Activated CD4-positive, alpha-beta T cell treated with anti-CD3 and anti-CD28 coated beads for 1 hour (primary cell): ENCODE measurements at places on chromosomes 5 and 9.

DNA sequence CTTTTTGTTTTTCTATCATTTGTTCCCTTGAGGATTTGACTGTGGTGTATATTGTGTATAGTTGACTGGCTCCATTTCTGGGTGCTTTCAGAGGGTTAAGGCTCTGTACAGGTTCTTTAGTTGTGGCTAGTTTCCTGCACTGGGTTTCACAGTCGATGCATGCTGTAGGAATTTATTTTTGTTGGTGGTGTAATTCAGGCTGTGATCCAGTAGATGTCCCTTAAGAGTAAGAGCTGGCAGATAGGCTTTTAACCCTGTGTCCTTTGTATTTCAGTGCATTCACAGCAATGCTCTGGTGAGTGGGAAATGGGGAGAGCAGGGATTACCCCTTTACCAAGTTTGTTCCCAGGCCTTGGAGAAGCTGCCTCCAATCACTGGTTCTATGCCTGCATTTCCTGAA is 112.9 kb downstream of the SPATA31D1 start:
- no peak for DNase-seq

DNA sequence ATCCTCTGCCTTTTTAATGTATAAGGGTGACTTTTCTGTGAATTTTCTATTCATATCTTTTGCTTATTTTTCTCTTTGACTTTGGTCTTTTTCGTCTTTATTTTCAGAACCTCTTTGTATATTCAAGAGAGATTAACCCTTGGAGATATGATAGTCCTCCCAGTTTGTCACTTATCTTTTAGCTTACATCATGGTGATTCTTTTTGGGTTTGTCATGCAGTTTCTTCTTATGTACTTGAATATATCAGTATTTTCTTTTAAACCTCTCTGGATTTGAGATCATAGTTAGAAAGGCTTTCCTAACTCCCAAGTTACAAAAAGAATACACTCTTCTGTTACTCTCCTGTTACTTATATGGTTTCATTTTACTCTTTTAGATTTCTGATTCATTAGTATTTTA is 27.5 kb upstream of the GPR21 start:
- DNase-seq: no peak

DNA sequence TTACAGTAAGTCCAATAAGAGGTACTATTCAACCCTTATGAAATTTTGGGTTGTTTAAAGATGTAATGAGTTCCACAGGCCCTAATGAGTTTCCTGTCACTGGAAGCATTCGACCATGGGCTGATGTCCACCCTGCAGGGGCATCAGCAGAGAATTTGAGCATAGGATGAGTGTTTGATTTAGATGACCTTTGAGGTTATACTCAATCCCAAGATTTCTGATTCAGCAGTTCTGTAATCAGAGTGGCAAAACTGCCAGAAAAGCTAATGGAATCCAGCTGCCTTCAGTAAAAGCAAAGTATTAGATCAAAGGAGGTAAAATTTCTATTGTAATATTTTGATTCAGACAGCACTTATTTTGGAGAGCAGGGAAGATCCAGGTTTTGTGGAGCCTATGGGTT is 68.3 kb downstream of the COX7C start:
- no peak for DNase-seq

DNA sequence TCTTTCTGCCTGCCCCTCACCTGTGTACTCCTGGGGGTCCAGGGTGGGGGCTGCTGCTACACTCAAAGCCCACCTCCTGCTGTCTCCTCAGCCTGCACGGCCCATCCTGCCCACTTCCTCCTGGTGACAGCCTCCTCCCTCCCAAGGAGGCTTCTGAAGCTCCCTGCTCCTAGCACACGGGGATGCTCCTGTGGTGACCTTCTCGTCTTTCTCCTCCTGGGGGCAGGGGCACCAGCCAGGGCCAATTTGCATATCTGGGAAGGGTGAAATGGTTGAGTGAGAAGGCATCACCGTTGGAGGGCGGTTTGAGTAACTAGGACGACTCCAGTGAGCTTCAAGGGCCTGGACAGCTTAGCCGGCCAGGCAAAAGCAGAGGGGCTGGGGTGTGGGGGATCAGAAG is 51.9 kb upstream of the COL5A1 start:
- no peak for DNase-seq

DNA sequence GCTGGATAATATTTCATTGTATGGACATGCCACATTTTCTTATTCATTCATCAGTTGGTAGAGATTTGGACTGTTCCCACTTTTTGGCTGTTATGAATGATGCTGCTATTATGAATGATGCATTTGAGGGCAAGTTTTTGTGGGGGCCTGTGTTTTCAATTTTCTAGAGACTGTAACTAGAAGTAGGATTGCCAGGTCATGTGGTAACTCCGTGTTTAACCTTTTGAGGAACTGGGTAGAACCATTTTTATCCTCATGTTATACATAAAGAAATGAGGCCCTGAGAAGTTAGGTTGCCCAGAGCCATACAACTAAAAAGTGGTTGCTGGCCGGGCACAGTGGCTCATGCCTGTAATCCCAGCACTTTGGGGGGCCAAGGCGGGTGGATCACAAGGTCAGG is 22.4 kb upstream of the STRBP start:
- DNase-seq: no peak

GRCh38 chr5:41656597-41656996 is 146.2 kb upstream of the PLCXD3 start:
- no peak for DNase-seq

DNA sequence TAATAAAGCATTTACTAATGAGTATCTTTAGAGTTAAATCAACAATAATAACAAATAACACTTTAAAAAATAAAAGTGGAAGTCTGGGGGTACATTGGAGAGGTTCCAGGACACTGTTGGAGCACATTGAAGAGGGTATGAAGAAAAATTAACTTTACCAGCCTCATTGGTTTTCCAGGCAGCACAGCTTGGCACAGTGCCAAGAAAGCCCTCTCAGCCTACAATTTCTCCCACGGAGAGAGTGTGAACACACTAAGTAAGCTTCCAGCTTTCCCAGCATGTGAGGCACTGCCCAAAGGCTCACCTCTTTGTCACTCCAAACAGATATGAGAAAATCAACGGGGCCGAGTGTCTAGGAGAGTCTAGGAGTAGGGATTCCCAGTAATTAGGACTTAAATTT is 1912.8 kb upstream of the NUDT12 start:
- no peak for DNase-seq

DNA sequence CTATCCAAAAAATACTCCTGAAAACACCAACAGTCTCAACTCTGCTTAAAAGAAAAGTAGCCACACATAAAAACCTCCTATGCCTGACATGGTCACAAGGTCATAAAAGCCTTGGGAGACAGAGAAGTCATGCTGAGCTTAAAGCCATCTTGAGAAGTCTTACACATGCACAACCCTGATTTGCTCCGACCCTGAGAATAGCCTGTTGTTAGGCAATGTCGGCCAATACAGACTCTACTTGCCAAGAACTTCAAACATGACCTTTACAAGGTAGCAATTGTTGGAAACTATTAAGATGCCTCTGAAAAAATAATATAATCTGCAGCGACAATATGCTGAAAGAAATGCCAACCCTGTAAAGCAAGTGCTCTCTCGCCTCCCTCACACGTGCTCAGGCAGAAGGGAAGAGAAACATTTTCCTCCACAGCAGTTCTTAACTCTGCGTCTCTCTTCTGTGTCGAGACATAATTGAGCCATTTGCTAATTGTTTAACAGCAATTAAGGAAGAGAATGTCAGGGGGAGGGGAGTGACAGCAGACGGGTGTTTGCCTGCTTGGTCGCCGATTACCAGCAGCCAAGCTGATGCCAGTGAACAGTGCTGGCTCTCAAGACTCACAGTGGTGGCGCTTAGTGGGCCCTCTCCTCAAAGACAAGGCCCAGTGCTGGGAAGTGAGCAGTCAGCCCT is 393.6 kb downstream of the SPOCK1 start:
- no peak for DNase-seq

DNA sequence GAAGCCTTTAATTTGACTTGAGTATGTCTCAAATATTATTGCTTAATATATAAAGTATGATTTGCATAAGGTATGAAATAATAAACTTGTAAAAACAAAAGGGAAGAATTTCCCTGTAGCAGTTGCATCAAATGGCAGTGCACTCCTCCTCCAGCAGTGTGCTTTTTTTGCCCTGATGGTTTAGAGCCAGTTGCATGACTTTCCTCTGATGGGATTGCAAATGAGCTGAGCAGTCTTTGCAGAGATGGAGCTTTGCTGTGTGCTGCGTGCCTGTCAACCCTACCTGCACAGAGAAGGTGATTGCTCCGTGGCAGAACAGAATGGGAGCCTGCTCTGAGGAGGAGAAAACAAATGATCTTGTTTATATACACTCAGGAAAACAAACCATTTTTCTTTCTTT is 22.7 kb upstream of the CATSPER3 start:
- DNase-seq: no peak
